ENCODE measurements at places on chromosomes 6 and 20. TPM values are rescaled to one million over a fixed set of nuclear protein-coding genes. Genes with fewer than 3 reads are reported as not detected.

Gene PAK5
- not detected for total RNA-seq

Gene IPCEF1
- total RNA-seq, result not detected

Gene KCNK15
- total RNA-seq, result not detected

Gene SYCP2L
- 0.82 TPM for total RNA-seq

Gene NHLRC1
- total RNA-seq, result 1.8 TPM

Gene APCDD1L
- total RNA-seq, result not detected

Gene TNFRSF6B
- total RNA-seq, result 4.8 TPM

Gene FBXL4
- 17.8 TPM for total RNA-seq

Gene RNF217
- total RNA-seq, result 14.0 TPM

GRCh38 chr20:10876558-10876957 is 202.8 kb upstream of the JAG1 start:
- no peaks in the 10 kb centered on the region for H3K4me1 ChIP-seq
- H3K27me3 ChIP-seq, result no peaks in the 10 kb centered on the region
- no peak overlapping the region for H3K4me3 ChIP-seq

DNA sequence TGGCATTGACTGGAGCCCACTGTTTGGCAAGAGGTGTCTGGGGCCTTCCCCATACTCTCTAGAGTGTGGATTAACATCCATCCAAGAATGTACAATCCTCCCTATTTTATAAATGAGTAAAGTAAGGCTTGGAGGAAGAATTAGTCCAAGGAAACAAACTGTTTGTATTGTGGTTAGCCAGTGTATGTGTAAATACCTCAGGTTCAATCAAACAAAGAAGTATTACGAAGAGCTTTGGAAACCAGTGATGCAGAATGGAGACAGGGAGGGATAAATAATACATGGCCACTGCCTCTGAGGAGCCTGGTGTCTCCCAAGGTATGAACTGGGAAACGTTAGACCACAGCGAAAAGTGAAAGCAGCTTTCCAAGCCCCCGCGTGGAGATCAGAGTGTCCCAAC is 226.6 kb upstream of the RIN2 start:
- peaks cover 5% of the 10 kb centered on the region for H3K4me1 ChIP-seq
- no peaks in the 10 kb centered on the region for H3K36me3 ChIP-seq
- no peak overlapping the region for H3K4me3 ChIP-seq

DNA sequence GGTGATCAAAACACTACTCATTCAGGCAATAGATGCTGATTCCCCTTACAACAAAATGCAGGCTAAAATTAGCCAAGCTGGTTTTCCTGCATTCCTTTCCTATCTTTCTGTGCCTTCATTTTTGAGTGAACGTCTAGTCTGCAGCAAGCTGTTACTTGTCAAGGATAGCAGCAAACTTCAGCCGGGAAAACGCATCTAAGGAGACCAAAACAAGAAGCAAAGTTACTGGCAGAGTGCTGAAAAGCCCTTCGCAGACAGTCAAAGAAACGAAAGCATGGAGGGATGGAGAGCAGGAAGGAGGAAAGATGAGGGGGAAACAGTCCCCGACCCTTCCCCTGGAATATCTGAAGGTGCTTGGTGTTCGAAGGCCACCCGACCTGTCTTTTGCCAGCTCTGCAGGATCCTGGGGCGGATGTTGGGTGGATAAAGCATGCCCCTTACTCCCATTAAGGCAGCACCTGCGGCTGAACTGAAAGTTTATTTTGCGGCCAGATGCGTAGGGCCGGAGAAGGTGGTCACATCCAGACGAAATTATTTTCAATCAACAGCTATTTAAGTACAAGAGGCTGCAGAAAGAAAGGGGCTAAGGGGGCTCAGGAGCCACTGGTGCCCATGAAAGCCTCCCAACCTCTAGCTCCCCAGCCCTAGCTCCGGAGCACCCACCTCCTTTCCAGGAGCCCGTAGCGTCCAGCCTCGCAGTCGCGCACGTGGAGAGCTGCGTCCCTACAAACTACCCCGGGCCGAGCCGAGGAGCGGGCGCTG is 538 bp downstream of the FERMT1 start:
- DNase-seq, result no peak
- H3K4me3 ChIP-seq, result peak overlapping the region; percentile 47
- no peaks in the 10 kb centered on the region for H3K36me3 ChIP-seq
- H3K27me3 ChIP-seq, result peaks cover 8% of the 10 kb centered on the region

DNA sequence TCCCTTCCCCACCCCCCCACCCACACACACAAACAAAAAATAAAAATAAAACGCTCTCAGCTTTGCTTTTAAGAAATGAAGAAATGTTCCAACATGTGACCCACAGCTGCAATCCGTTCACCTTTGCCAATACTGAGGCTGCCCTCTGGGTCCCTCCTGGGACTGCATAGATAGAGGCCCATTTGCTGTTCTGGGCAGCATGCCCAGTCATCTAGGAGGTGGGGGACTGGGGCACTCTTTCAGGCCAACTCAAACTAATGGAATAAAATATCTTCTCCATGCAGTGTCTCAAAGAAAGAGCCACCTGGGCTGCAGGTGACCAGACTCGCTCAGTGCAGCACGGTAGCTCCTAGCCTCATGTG is 79.9 kb downstream of the SLC22A3 start:
- H3K4me3 ChIP-seq, result no peak overlapping the region
- peak; percentile 24 for DNase-seq
- peaks cover 48% of the 10 kb centered on the region for H3K4me1 ChIP-seq

- H3K36me3 ChIP-seq, result no peaks in the 10 kb centered on the region
- H3K4me3 ChIP-seq, result no peak overlapping the region
- H3K27ac ChIP-seq, result no peak overlapping the region
- H3K27me3 ChIP-seq, result no peaks in the 10 kb centered on the region
Observed at GRCh38 chr20:58492074-58492718, 23.0 kb downstream of the APCDD1L start.

DNA sequence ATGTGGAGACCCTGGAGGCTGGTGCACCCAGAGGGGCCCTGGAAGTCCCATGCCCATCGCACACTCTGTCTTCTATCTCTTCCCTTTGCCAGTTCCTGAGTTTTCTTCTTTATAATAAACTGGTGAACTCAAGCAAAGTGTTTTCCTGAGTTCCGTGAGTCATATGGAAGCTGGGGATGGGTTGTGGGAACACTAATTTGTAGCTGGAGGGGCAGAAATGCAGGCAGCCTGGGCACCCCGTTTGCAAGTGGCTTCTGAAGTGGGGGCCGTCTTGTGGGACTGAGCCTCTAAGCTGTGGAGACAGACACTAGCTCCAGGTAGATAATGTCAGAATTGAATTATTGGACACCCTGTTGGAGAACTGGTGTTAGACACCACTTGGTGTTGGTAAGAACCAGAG is 3.2 kb upstream of the PPP1R3G start:
- peaks cover 5% of the 10 kb centered on the region for H3K27me3 ChIP-seq
- H3K36me3 ChIP-seq, result no peaks in the 10 kb centered on the region
- H3K4me3 ChIP-seq, result no peak overlapping the region
- no peak for DNase-seq
- H3K27ac ChIP-seq, result no peak overlapping the region
- peaks cover 15% of the 10 kb centered on the region for H3K4me1 ChIP-seq

DNA sequence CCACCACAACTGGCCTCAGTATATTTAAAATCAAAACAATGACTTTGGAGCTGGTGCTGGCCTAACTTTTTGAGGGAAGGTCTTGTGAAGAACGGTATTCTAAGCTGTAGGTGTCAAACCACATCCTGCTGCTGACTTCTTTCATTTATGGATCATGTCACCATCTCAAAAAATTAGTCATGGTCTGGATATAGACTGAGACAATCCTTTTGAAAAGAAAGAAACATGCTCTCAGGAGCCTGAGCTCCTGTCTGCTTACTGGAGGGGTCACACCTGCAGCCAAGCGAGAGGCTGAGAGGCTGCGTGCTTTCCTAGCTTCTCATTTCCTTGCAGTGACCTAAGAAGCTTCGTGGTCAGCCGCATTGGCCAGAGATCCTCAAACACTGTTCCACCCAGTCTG is 55.2 kb downstream of the TIAM2 start:
- DNase-seq, result no peak
- H3K36me3 ChIP-seq, result no peaks in the 10 kb centered on the region
- H3K27ac ChIP-seq, result no peak overlapping the region
- H3K4me3 ChIP-seq, result no peak overlapping the region
- H3K27me3 ChIP-seq, result no peaks in the 10 kb centered on the region

DNA sequence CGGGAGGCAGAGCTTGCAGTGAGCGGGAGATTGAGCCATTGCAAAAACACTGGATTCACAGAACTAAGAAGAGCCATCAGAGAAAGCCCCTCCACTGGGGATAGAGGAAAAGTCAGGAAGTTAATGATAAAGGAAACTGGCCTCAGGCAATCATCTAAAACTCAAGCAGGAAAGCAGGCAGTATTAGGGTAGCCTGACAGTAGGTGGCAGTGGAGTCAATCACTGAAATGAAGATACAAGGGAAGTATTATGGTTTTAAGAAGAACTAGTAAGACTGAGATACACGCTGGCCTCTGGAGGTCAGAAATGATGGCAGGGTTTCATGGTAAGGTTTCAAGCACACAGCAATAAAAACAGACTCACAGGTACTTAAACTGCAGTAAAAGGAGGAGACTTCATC is 578.3 kb downstream of the HACE1 start:
- H3K27me3 ChIP-seq, result no peaks in the 10 kb centered on the region
- no peaks in the 10 kb centered on the region for H3K4me1 ChIP-seq
- H3K36me3 ChIP-seq, result no peaks in the 10 kb centered on the region
- H3K4me3 ChIP-seq, result no peak overlapping the region
- no peak for DNase-seq

- no peaks in the 10 kb centered on the region for H3K36me3 ChIP-seq
- H3K27me3 ChIP-seq, result peaks cover 15% of the 10 kb centered on the region
- peaks cover 3% of the 10 kb centered on the region for H3K4me1 ChIP-seq
- H3K27ac ChIP-seq, result no peak within 1 kb of the TSS
- no peak for DNase-seq
Observed at GRCh38 chr20:44810391-44811149, at the start of gene RIMS4. RIMS4 (minus strand) TSS chr20:44810546; CDS start chr20:44810271, 275 bp downstream.

GRCh38 chr20:11979306-11979990 is 61.8 kb downstream of the BTBD3 start:
- no peaks in the 10 kb centered on the region for H3K27me3 ChIP-seq
- H3K4me3 ChIP-seq, result no peak overlapping the region
- DNase-seq, result no peak
- no peak overlapping the region for H3K27ac ChIP-seq

- no peak for DNase-seq
- no peaks in the 10 kb centered on the region for H3K4me1 ChIP-seq
- H3K27me3 ChIP-seq, result no peaks in the 10 kb centered on the region
- H3K4me3 ChIP-seq, result no peak overlapping the region
- H3K27ac ChIP-seq, result no peak overlapping the region
Observed at GRCh38 chr6:12459945-12460661, 169.9 kb downstream of the EDN1 start.

- peak overlapping the region; percentile 31 for H3K4me3 ChIP-seq
- no peaks in the 10 kb centered on the region for H3K36me3 ChIP-seq
- H3K4me1 ChIP-seq, result peaks cover 7% of the 10 kb centered on the region
- no peak overlapping the region for H3K27ac ChIP-seq
Observed at GRCh38 chr6:37648465-37649330, 49.0 kb downstream of the MDGA1 start.

GRCh38 chr6:27795697-27796494 is 116.3 kb downstream of the OR2B2 start:
- no peak overlapping the region for H3K4me3 ChIP-seq
- peaks cover 14% of the 10 kb centered on the region for H3K4me1 ChIP-seq
- H3K27me3 ChIP-seq, result peaks cover 18% of the 10 kb centered on the region
- H3K27ac ChIP-seq, result no peak overlapping the region

- DNase-seq, result no peak
- peaks cover 2% of the 10 kb centered on the region for H3K27me3 ChIP-seq
- H3K4me3 ChIP-seq, result no peak overlapping the region
- H3K4me1 ChIP-seq, result peaks cover 11% of the 10 kb centered on the region
Observed at GRCh38 chr6:35177157-35177556, 36.0 kb upstream of the TCP11 start.

GRCh38 chr20:401682-402495 is 6.2 kb upstream of the RBCK1 start:
- H3K27ac ChIP-seq, result no peak overlapping the region
- no peak for DNase-seq
- no peaks in the 10 kb centered on the region for H3K4me1 ChIP-seq
- H3K27me3 ChIP-seq, result no peaks in the 10 kb centered on the region
- H3K4me3 ChIP-seq, result no peak overlapping the region

DNA sequence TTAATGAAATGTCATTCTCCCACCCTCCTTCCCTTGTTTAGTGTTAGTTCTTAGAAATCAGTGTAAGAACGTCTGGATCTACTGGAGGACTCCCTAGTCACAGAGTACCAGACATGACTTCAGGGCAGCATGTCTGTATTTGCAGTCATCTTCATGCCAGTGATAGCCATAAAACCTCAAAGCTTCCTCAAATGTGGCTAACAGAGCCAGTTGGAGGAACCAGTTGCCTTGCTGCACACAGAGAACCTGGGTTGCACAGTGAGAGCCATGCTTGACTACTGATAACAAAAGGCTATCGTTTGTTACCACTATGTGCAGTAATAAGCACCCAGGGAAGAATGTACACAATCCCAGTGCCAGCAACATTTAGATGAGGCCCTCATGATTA is 20.1 kb downstream of the NT5E start:
- no peak overlapping the region for H3K27ac ChIP-seq
- H3K4me3 ChIP-seq, result no peak overlapping the region
- DNase-seq, result no peak
- H3K27me3 ChIP-seq, result no peaks in the 10 kb centered on the region

DNA sequence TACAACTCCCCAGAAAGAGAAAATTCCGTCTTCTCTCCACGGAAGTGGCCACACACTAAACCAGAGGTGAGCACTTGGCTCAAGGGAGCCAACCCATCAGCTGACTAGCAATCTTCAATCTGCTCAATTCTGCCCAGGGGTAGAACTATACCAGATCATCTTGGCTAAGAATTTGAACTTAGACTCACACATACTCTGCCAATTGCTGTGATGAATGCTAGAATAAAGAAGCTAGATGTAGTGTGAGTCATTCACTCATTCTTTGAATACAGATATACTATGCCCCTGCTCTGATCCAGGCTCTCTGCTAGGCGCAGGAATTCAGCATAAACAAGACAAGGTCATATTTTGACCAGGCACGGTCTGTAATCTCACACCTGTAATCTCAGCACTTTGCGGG is 147.9 kb upstream of the SHLD1 start:
- H3K36me3 ChIP-seq, result no peaks in the 10 kb centered on the region
- no peaks in the 10 kb centered on the region for H3K4me1 ChIP-seq
- DNase-seq, result no peak
- H3K4me3 ChIP-seq, result no peak overlapping the region
- H3K27me3 ChIP-seq, result no peaks in the 10 kb centered on the region
- H3K27ac ChIP-seq, result no peak overlapping the region

DNA sequence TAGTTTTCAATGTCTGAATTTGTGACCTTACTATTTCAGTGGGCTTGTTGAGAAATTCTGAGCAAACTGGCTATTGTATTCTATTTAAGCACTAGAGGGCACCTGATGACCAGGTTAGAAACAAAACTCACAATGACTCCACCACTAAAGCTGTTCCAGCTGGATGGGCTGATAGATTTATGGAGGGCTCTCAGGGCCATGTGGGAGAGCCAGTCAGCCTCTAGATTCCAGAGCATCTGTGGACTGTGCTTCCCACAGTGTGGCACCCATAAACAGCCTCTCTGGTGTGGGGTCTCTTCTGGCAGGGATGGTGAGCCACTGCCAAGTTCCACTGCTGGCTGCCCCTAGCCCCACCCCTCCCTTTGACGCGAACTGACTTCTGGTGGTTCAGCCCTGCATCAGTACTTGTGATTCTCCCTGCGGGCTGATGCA is 29.2 kb downstream of the C6orf58 start:
- H3K4me3 ChIP-seq, result no peak overlapping the region
- H3K4me1 ChIP-seq, result no peaks in the 10 kb centered on the region
- no peaks in the 10 kb centered on the region for H3K36me3 ChIP-seq

- no peaks in the 10 kb centered on the region for H3K4me1 ChIP-seq
- H3K36me3 ChIP-seq, result no peaks in the 10 kb centered on the region
- no peaks in the 10 kb centered on the region for H3K27me3 ChIP-seq
Observed at GRCh38 chr6:158926414-158926813, 73.6 kb downstream of the RSPH3 start.

All from gastrocnemius medialis (tissue), 4 donors.